Stimulated activated CD8-positive, alpha-beta memory T cell treated with anti-CD3 and anti-CD28 coated beads, Interleukin-4, amount 100 ng/mL, for 1 hour (primary cell): ENCODE measurements at places on chromosomes 7 and 10.

GRCh38 chr10:96416643-96417042, 57.8 kb upstream of the OPALIN start:
- no peak for DNase-seq

DNA sequence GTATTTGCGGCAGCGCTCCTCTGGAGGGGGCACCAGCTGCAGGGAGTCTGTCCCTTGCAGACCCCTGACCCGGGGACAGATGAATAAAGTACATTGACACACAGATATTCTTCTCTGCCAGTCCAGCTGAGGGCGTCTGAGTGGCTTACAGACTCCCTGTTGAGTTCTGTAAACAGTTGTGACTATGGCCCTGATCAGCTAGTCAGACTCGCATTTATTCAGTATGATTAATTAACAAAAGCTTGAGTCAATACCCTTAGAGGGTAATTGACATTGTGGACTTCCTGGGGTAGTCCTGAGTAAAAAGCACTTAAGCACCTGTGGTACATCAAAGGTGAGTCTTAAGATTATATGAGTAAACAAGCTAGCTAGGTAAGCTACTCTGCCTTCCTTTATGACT, 21.0 kb downstream of the ANKRD30A start:
- no peak for DNase-seq

DNA sequence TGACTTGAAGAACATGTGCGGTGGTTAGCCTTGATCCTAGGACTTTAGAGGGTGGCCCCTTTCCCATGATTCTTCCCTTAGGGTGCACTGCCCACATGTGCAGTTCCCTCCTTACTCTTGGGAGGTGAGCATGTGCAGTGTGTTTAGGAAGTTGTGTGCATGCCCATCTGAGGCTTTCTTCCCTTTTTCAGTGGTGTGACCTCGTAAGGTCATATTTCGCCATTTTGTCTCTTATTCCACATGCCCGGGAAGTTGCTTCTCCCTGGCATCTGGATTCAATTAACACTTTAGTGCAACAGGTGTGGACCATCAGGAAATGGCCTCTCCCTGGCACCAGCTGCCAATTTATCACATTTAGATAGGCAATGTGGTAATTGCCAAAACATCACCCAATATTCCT, 380.6 kb upstream of the VSTM2A start:
- no peak for DNase-seq

DNA sequence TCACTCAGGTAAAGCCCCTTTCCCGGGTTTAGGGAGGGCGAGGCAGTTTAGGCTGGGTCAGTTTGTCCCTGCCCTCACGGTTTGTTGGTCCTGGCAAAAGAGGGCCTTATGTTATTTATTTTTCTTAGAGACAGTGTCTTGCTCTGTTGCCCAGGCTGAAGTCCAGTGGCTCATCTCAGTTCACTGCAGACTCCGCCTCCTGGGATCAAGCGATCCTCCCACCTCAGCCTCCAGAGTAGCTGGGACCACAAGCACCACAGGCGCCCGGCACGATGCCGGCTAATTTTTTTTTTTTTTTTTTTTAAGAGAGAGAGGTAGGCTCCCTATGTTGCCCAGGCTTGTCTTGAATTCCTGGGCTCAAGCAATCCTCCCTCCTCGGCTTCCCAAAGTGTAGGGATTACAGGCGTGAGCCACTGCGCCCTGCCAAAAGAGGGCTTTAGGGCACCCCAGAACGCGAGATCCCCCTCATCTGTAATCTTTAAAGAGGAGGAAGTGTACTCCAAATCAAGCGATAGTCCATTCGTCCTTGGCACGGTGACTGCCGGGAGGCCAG, 626 bp upstream of the BMS1 start:
- DNase-seq = no peak

GRCh38 chr10:90504172-90504571, 353.7 kb downstream of the HTR7 start:
- DNase-seq = no peak
